ENCODE measurements at places on chromosomes 7 and 10.
A peak's percentile ranks its signal among the peaks of the same experiment; 100 is the strongest.

DNA sequence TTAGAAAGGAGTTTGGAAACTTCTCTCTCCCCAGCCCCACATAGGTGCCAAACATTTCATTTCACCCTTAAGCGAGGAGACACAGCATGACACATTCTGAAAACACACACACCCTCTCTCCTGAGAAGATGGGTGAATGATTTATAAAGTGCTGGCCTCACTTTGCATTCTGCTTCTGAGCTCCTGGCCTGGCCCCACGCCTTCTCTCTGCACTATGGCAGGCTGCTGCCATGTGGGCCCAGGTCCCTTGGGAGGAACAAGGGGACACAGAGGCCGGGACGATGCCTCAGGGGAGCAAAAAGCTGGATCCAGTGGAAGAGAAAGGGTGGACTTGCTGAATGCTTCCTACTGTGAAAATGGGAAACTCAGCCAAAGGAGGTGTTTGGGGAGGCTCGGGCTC is 56.0 kb downstream of the CPXM2 start:
- peak; percentile 7 for DNase-seq

GRCh38 chr7:151013733-151014497 is 10.4 kb downstream of the ATG9B start:
- peak; percentile 17 for DNase-seq

DNA sequence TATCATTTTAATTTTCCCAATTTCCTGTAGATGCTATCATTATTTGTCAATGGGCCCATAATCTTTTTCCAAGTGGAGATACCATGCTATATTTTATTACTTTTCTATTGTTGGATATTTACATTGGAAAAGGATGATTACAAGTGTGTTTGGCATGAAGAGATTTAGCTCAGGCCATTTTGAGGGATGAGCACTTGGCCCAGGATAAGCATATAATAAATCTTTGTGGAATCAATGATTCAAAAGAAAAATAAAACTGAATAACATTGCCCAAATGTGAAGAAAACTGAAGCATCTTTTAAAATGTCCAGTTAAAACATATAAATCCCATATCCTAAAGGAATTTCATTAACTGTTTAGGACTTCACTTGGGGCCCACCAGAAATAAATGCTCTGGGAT is 260.9 kb upstream of the BMPER start:
- DNase-seq, result no peak

- DNase-seq, result no peak
These were observed 23.5 kb upstream of the NKX6-2 start for GRCh38 chr10:132809232-132810140.

DNA sequence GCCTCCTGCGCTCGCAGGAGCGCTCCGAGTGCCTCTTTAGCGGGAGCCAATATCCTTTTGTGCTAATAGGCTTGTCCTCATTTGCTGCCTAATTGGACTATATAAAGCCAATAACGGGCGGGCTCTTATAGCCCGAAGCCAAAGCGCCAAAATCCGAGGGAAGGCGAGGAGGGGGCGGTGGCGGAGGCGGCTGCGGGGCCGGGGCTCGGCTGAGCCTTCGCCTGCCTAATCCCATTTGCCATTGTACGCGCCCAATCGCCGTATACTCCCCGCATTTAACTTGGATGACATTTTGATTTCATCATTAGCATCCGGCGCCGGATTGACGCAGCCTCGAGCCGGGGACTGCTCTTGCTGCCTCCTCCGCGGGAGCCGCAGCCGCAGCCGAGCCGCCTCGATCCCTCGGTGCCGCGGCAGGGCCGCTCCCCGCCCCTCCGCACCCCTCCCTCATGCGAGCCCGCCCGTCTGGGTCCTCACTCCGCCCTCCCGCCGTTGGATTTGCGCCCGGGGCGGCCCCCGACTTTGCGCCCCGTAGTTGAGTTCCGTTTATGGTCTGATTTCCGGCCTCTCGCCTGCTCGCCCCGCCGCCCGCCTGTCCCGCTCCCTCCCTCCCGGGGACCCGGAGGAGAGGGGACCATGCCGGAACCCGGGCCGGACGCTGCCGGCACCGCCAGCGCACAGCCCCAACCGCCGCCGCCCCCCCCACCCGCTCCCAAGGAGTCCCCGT is at the start of gene HMX3:
TSS of gene HMX3 (plus strand) at position 556 of the 727 bp plus-strand sequence. CDS start at position 637, 81 bp downstream.
- no peak for DNase-seq

GRCh38 chr10:89032141-89032891 is 41.7 kb downstream of the FAS start:
- peak; percentile 99 for DNase-seq

GRCh38 chr7:158087196-158087595 is 500.4 kb downstream of the PTPRN2 start:
- no peak for DNase-seq

- DNase-seq, result no peak
These were observed 14.9 kb downstream of the OR9A2 start for GRCh38 chr7:143012001-143012400.

GRCh38 chr7:158843771-158844170 is 12.6 kb upstream of the DYNC2I1 start:
- DNase-seq, result peak; percentile 50

- peak; percentile 46 for DNase-seq
These were observed 128.5 kb downstream of the MAD1L1 start for GRCh38 chr7:2104107-2104710.

GRCh38 chr10:3081383-3081981 is 14.1 kb downstream of the PFKP start:
- DNase-seq, result no peak

- DNase-seq, result no peak
These were observed 235.1 kb downstream of the FOXP2 start for GRCh38 chr7:114649689-114650088.

DNA sequence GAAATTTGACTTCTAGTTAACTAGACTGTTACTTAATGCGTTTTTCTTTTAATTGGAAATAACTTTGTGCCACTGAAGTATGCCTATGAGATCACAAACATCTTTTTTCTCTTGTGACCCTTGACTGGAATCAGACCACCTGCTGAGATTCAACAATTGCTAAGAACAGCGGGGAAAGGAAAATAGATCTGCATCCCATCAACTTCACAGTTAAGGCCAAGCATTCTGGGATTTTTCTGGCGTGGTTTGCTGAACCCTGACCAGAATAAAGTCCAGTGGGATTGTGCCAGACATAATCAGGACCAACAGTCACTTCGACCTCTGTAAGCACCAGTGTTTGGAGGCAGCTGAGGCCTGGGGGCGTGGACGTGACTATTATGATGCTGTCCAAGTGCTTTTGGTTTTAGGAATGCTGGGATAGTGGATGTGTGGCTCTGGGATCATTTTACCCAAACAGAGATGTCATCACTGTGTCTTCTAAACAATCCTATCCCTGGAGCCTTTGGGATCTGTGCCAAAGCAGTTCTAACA is 373.3 kb upstream of the PRKCQ start:
- DNase-seq, result no peak

GRCh38 chr7:14698239-14698638 is 204.3 kb downstream of the DGKB start:
- DNase-seq, result peak; percentile 33

- no peak for DNase-seq
These were observed 372.4 kb downstream of the SUGCT start for GRCh38 chr7:40507166-40507565.

GRCh38 chr7:1114505-1114904 is 26.6 kb downstream of the GPER1 start:
- no peak for DNase-seq

DNA sequence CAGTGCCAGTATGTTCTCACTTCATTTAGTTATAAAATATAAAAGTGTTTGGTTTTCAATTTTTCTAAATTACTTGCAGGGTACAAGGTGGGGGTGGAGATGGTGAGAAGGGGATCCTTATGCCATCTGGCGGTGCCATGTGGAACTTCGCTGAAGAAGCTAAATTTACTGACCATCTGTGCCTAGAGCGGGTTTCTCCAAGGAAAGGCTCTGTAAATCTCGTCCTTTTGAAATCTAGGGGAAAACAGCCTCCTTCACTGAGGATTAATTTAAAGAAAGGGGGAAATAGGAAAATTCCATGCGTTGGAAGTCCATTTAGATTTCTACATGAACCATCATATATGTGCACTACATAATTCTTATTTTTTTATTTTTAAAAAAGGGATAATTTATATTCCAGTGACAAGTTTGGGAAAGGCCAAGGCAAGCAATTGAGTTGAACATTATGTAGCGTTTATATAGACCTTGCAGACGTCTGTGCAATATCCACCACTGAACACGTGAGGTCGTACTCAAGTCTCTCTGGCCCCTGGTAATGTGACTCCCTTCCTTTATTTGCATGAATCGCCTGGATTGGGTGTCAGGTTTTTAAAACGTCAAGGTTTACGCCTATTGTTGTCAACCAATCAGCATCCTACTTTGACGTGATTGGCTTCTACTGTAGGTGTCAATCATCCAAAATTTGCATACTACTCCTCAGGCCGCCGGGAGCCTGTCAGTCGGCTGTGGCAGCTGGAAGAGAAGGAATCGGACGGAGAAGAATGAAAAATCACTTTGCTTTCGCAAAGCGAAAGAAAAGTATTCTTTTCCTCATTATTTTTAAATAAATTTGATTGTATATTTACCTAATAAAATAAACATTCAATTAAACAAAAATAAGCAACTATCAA is 297.1 kb upstream of the NFE2L3 start:
- peak; percentile 100 for DNase-seq

DNA sequence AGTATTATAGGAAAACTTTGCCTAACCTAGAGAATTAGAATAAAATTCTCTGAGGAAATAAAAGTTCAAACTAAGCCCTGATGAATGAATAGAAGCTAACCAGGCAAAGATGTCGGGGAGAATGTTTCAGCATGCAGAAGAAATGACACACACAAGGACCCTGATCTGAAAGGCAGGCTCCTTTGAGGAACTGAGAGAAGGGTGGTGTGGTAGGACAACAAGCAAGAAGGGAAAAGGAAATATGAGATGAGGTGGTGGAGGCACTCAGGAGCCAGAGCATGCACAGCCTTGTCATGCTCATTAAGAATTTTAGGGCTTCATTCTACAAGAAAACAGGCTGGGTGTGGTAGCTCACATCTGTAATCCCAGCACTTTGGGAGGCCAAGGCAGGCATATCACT is 90.6 kb downstream of the ARHGAP12 start:
- DNase-seq, result no peak

DNA sequence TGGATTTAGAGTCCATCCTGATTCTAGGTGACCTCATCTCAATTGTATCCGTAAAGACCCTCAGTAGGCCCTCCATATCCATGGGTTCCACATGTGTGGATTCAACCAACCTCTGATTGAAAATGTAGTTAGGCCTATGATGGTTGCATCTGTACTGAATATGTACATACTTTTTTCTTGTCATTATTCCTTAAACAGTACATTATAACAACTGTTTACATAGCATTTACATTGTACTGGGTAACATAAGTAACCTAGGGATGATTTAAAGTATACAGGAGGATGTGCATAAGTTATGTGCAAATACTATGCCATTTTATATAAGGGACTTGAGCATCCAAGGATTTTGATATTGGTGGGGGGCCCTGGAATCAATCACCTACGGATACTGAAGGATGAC is 10.1 kb downstream of the CPN1 start:
- no peak for DNase-seq

GRCh38 chr10:121369616-121370015 is 228.6 kb downstream of the FGFR2 start:
- no peak for DNase-seq

DNA sequence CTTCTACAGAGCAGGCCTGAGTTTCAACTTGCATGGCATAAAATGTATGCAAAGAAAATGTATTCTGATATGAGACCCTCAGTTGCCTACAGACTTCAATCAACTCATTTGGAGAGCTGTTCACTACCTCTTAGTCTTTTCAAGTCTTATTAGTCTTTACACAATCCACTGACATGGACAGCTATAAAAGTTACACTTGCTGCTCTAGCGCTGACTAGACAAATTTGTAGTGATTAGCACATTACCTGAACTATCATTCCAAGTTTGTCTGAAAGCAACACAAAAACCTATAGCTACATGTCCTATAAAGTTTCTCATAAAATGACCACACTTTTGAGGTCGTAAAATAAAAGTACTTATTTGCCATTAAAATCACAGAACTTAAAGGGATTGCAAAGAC is 83.9 kb downstream of the PARD3 start:
- no peak for DNase-seq

DNA sequence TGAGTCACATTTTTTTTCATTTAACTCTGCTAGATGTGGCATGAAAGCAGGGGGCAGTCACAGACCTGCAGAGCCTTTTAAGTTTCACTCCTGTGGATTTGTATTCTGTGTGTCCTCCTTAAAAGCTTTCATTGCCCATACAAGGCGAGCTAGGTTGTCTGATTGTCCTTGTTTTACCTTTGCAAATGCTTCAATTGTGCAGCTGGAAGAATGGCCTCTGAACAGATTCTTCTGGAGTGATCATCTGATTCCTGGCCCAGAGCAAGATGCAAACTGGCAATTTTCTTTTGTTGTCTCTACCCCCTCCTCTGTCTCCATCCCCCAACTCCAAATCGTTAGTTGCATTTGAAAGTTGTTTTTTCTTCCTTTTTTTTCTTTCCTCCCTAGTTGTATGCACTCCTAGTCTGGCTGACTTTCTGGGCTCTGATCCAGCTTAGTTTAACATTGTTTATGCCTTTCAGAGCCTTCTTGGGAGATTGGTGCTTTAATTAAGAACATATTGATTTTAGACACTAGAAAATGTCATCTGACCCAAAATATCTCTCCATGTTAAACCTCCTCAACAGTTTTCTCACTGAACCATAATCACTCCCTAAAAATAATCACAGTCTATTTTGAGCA is 150.2 kb downstream of the REEP3 start:
- peak; percentile 67 for DNase-seq

GRCh38 chr7:27670676-27671075 is 8.0 kb upstream of the HIBADH start:
- DNase-seq, result no peak
